Frontal cortex (tissue), 4 donors: ENCODE measurements at places on chromosomes 3 and 15.

GRCh38 chr15:90913398-90913944, 10.4 kb downstream of the MAN2A2 start:
- no peak for DNase-seq

- DNase-seq = no peak
Observed at GRCh38 chr3:113890256-113890900, 51.8 kb downstream of the GRAMD1C start.

GRCh38 chr15:52348056-52348745, 52.6 kb upstream of the MYO5C start:
- DNase-seq = no peak

- DNase-seq = no peak
Observed at GRCh38 chr15:67973846-67974245, 80.3 kb upstream of the PIAS1 start.

DNA sequence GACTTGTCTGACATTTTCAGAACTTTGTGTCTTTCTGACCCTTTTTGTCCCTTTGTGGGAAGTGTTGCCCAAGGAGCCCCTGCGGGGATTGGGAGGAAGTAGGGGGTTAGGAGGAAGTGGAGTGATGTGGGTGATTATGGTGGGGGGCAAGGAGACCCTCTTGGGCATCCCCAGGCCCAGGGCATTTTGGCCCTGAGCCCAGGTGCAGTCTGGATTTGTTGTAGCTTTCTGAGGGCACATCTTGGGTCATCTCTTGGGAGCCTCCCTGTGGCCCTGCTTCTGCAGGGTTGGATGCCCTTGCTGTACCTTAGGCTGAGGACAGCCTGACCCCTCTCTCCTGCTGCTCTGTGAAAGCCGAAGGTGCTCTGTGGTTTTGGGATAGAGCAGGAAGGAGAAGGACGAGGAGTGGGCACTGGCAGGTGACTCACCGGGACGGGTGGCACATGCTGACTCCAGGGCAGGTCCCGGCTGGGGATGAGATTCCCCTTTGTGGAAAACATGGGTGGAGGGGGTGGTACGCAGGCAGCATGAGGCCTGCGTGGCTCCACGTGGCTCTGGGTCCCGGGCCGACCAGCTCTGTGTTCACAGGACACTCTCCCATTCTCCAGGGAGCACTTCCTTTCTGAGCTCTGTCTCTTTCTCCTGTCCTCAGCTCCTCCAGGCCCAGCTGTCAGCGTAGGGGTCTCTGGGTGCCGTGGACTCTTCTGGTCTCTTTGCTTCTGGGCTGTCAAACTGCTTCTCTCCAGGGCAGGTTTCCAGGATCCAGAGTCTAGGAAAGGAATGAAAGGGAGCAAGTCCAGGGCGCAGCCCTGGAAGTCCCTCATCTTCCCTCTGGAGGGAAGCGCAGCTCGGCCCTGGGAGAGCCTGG, 11.8 kb downstream of the CD276 start:
- no peak for DNase-seq

GRCh38 chr15:61119556-61119955, 109.5 kb downstream of the RORA start:
- DNase-seq = no peak

- no peak for DNase-seq
Observed at GRCh38 chr3:52682016-52682415, 3.7 kb downstream of the PBRM1 start.

DNA sequence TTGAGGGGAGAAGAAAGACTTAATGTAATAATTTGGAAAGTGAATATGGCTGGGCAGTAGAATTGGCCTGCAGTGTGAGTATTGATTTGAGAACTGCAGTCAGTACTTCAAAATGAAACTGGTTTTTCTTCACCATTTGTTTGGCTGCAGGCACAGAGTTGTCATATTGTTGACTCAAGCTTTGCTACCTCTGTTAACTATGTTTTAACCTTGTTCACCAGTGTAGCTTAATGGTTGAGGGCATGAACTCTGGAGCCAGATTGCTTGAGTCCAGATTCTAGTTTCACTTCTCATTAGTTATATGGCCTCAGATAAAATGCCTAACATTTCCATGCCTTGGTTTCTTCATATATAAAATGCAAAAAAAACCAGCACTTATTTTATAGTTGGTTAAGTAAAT, 64.1 kb downstream of the CFAP44 start:
- DNase-seq = no peak

- no peak for DNase-seq
Observed at GRCh38 chr15:51155016-51155580, 60.4 kb upstream of the TNFAIP8L3 start.

- no peak for DNase-seq
Observed at GRCh38 chr3:30017901-30018300, 588.5 kb upstream of the TGFBR2 start.

DNA sequence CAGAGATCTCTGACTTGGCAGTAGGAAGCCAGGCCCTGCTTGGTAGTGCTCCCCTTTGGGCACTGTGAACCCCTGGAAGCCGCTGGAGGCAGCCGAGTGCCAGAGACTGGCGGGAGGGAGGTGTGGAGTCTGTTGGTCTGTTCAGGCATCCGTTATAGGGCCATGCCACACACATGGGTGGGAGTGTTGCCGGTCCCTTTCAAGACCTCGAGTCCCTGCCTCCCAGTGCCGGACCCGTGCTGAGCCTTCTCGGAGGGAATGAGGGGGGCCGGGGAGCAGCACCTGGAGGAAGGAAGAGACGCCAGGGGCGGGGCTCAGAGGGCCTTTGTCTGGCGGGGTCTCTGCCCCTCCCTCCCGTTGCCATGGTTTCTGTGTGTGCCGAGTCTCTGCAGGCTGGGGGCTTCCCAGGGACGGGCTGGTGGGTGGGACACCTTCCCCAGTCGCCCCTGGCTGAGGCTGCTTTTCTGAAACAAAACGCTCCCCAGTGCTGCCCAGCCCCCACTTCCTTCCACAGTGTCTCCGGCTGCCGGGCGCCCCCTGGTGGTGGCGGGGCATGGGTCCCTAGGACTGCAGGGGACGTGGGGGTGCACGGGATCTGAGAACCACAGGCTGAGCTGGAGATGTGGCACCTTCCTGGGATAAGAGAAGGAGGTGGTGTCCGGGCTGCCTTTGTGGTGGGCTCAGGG, 10.0 kb downstream of the GNAI2 start:
- DNase-seq = peak; percentile 61

- no peak for DNase-seq
Observed at GRCh38 chr3:195746346-195746745, 25.6 kb downstream of the MUC20 start.
